Activated CD8-positive, alpha-beta memory T cell treated with anti-CD3 and anti-CD28 coated beads for 1 hour (primary cell): ENCODE measurements at places on chromosomes 1 and 21.

DNA sequence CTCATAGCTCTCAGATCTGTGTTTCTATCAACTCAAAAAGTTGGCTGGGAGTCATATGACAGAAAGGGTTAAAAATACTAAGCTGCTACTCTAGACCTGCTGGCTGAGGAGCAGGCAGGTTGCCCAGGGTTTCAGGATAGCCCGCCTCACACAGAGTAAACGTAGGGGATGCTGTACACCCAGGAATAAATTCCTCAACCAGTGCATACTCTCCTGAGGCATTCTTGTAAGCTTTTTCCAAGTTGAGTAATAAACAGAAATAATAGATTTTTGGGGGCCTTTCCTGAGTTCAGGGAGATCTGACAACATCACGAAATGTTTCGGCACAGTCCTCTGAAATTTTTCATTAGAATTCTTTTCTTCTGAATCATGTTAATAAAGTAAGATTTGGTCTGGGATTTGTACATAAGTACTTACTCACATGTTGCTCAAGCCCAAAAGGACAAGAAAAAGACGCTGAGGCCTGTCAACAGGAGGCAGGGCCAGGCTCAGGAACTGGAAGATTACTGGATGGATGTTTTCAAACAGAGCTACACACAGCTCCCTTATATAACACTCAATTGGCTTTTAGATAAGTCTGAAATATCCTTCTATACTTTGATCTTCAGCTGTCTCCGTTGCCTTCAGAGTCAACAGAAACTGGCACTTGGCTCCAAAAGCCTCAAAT is 41.0 kb downstream of the TGFBR3 start:
- no peak for DNase-seq

DNA sequence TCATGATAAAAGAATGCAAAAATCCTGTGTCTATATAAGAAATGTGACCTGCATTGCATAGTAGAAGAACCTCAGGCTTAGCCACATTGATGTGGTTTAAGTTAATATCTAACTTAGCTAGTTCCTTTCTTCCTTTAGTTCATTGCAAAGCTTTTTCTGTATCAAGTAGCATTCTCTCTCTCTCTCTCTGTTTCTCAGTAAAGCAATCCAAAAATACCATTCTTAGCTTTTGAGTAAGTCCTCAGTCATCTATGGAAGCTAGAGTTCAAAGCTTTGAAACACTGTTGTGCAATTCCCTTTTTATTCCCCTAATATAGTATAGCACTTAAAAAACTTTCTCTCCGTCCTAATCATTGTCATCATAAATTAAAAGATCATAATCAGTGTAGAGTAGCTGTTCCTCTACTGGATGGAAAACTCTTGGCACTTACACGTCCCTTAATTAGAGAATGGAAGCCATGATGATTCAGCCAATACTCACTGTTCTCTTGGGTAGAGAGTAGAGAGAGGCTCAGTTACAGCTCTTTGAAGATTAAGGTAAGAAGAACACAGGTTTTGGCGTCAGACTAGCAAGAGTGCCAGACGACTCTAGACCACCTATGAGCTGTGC is 350.3 kb upstream of the LYPLAL1 start:
- no peak for DNase-seq

DNA sequence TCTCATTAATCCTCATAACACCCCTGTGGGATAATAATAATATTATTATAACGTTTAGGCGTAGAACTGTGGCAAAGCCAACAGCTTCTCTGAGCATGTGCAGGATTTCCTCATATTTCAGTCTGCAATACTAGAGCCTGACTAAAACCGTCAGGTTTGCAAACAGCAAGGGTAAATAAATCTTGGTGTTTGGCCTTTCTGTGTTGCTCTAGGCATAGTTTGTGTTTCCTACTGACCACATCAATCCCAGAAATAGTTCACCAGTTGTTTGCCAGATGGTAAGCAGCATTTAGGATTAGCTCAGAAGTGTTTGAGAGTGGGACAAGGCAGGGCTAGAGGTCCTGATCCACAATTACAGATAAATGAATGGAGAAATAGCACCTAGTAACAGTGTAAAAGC is 2.8 kb upstream of the KCNA3 start:
- no peak for DNase-seq

GRCh38 chr1:87638636-87639035 is 310.0 kb downstream of the LMO4 start:
- DNase-seq, result no peak

- no peak for DNase-seq
Observed at GRCh38 chr1:114690148-114690547, 5.2 kb downstream of the AMPD1 start.

DNA sequence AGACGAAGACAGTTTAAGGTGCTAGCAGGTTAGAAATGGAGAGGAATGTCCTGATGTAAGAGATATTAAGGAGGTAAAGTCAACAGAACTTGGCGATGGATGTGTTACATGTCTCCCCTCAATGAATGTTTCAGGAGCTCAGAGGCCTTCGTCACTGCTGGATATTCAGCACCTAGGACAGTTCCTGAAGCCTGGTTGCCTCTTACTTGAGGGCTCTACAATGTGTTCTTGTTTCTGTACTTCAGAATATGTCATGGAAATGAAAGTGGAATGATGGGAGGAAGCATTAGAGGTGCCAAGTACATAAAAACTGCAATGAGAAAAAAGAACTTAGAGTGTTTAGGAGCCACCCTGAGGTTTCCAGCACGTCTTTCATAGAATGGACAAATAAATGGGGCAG is 17.7 kb downstream of the TNR start:
- no peak for DNase-seq

GRCh38 chr21:23861911-23862504 is 1745.3 kb downstream of the MRPL39 start:
- no peak for DNase-seq

- no peak for DNase-seq
Observed at GRCh38 chr1:26696654-26697430, 1.0 kb downstream of the ARID1A start.

GRCh38 chr1:244762629-244763028 is 72.8 kb upstream of the COX20 start:
- DNase-seq, result no peak

DNA sequence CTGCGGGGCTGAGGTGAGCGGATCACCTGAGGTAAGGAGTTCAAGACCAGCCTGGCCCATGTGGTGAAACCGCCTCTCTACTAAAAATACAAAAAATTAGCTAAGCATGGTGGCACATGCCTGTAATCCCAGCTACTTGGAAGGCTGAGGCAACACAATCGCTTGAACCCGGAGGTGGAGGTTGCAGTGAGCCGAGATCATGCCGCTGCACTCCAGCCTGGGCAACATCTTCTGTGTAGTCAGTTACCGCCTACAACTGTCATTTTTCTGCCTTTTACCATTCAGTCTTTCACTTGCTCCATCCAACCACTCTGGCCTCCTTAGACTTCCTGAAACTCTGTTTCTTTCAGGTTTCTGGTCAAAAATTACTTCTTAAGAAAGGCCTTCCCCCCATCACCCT is 2.2 kb downstream of the MYCBP start:
- DNase-seq, result no peak

GRCh38 chr1:89823679-89824292 is 3.0 kb downstream of the LRRC8D start:
- DNase-seq, result no peak

- no peak for DNase-seq
Observed at GRCh38 chr1:212097360-212097759, 61.8 kb downstream of the DTL start.

DNA sequence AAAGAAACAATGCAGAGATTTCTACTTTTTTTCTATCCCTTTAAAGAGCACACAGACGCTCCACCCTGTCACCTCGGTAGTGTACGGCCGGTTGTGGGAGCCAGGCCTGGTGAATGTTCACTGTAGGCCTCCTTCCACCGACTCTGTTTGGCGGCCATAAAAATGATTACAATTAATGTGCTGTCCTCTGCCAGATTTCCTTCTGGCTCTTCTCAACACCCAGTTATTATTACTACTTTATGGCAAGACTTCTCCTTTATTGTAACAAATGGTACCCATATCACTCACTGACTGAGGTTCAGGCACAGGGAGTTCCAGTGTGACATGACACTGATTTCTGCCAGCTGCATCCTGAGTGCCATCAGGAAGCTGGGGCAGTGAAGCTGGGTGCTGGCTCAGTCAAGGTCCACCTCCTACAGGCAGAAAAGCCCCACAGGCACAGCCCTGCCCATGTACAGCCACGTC is 37.4 kb downstream of the GPR161 start:
- no peak for DNase-seq

GRCh38 chr1:151067185-151067584 is 3.4 kb upstream of the GABPB2 start:
- DNase-seq, result no peak

- DNase-seq, result no peak
Observed at GRCh38 chr1:162676750-162677149, 44.5 kb downstream of the DDR2 start.

- DNase-seq, result no peak
Observed at GRCh38 chr1:29364101-29364678, 127.9 kb downstream of the PTPRU start.

DNA sequence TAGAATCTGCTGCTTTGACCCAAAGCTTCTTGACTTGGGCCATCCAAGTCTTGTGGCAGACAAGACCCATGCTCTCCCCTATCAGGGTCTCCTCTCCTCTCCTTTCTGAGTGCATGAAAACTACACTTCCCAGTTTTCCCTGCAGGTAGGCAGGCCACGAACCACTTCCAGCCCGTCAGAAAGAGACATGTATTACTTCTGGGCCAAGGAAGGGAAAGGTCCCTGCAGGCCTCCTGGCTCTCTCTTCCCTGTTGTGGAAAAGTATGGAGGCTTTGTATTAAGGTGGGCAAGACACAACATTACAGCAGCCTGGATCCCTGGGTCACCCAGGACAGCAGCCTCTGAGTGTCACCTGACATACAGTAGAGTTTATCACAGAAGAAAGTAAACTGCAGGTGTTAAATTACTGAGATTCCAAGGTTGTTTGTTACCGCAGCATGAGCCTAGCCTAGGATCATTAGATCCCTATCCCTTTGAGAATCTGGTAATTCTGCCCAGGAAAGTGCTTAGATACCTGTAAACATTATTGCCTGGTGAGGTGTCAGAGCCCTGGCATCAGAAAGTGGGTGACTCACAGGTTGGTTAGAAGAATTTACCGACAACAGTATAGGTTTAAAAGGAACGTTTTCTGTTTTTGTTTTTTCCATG is 717.3 kb downstream of the MATN1 start:
- DNase-seq, result no peak

- no peak for DNase-seq
Observed at GRCh38 chr1:71154429-71154828, 73.6 kb upstream of the ZRANB2 start.

- DNase-seq, result no peak
Observed at GRCh38 chr1:223243441-223244050, 100.5 kb upstream of the TLR5 start.

DNA sequence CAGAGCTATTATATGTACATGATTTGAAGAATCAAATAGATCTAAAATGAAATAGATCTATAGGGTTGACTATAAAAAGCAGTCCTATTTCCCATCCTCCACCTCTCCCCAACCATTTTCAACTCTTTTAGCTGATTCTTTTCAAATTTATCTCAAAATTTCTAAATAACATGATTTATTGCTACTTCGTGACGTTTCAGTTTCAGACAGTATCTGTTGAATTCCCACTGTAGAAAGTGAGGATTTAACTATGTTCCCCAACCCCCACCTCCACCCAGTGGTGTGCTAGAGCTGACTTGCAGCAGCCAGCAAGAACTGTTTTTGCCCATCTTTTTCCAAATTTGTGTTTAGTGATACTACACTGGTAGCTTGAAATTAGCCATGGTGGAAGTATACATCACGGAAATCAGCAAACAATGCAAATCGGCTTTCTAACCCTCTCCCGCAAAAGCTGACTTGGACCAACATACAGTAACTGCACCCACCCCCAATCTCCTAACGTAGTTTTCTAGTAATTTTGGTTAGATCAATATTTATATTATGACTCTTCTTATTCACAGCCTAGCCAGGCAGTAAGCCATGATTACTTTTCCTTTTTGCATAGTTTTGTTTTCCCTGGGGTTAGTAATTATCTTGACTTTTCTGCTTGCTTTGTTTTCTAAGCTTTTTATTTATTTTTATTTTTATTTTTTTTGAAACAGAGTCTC is 10.9 kb downstream of the SEMA4A start:
- no peak for DNase-seq

DNA sequence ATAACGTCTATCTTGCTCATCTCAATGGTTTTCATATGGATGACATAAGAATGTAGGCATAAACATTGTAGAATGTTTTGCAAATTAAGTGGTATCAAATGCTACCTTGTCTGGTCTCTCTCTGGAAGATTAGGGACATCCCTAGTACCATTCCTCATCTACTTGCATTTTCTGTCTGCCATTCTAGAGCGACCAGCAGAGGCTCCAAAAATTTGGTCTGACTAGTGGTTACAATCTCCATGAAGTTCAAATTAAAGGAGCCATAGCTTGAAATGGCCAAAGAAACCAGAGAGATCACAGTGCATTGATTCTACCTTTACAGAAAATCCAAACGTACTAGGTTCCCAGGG is 1.1 kb downstream of the CD84 start:
- no peak for DNase-seq

DNA sequence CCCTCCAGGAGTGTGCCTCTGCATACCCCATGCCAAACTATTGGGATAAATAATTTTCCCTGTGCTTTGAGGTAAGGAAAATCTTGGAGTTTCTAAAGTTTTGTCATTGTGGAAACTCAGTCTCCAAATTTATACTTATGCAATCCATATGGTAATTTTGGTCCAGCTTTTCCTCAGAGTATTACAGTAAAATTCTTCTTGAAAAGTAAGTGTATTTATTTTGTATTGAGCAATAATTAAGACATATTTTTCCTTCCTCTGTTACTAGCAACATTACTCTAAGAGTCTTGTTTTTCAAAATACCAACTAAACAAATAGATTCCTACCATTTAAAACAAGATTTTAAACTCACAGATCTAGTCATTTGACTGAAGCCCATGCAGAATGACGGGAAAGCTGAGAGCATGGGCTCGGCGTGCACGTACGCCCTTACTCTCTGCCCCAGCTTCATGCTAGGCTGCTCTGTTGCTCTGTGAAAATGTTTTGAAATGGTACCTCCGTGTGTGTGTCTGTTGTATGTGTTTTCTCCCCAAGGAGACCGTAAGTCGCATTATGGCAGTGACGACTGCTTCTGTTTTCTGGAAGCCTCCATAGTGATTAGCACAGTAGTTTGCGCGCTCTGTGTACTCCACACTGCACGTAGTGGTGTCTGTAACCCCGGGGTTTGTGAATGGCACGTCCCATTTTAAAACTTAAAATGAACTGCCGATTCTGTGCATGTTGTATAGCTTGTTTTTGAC is 165.3 kb downstream of the SDCCAG8 start:
- no peak for DNase-seq

- DNase-seq, result no peak
Observed at GRCh38 chr1:38028671-38029070, 16.1 kb downstream of the UTP11 start.

GRCh38 chr1:53401813-53402745 is 57.1 kb upstream of the DMRTB1 start:
- DNase-seq, result no peak
